ENCODE measurements at places on chromosomes 11 and 22. TPM values are rescaled to one million over a fixed set of nuclear protein-coding genes. Genes with fewer than 3 reads are reported as not detected.

MMP7 gene
- total RNA-seq: not detected

NUDT8 gene
- total RNA-seq: 31.4 TPM

ELMOD1 gene
- 0.89 TPM for total RNA-seq

KAT5 gene
- total RNA-seq: 49.2 TPM

SPI1 gene
- 12.0 TPM for total RNA-seq

UBQLN3 gene
- total RNA-seq: not detected

TEX54 gene
- not detected for total RNA-seq

HSPB2 gene
- total RNA-seq: 59.9 TPM

ADAMTS8 gene
- total RNA-seq: 3.9 TPM

PDE2A gene
- 28.8 TPM for total RNA-seq

CPT1B gene
- total RNA-seq: 253 TPM

RBFOX2 gene
- 102 TPM for total RNA-seq

KMT5B gene
- 37.7 TPM for total RNA-seq

SCGB1D2 gene
- not detected for total RNA-seq

MMP8 gene
- 0.94 TPM for total RNA-seq

CD3G gene
- 0.24 TPM for total RNA-seq

MYBPC3 gene
- total RNA-seq: 1,860 TPM

SAAL1 gene
- 9.3 TPM for total RNA-seq

DEPDC7 gene
- 0.30 TPM for total RNA-seq

MN1 gene
- total RNA-seq: 6.4 TPM

APOL6 gene
- total RNA-seq: 5.7 TPM

GSTT2B gene
- total RNA-seq: 21.1 TPM

IL10RA gene
- 3.0 TPM for total RNA-seq

CBX6 gene
- 60.3 TPM for total RNA-seq

FIBIN gene
- total RNA-seq: 15.4 TPM

VWCE gene
- total RNA-seq: 0.59 TPM

TSSK2 gene
- total RNA-seq: not detected

SEPTIN5 gene
- total RNA-seq: 191 TPM

CSNK2A3 gene
- 1.6 TPM for total RNA-seq

ARHGAP20 gene
- 0.19 TPM for total RNA-seq

CNIH2 gene
- total RNA-seq: 0.22 TPM

KCNJ4 gene
- total RNA-seq: 67.8 TPM

CRACR2B gene
- total RNA-seq: 12.2 TPM

MS4A4E gene
- 0.62 TPM for total RNA-seq
